Mucosa of gallbladder (tissue), 1 donor: ENCODE measurements at places on chromosomes 16 and 17. TPM values are rescaled to one million over a fixed set of nuclear protein-coding genes. Genes with fewer than 3 reads are reported as not detected.
A peak's percentile ranks its signal among the peaks of the same experiment; 100 is the strongest.

DNA sequence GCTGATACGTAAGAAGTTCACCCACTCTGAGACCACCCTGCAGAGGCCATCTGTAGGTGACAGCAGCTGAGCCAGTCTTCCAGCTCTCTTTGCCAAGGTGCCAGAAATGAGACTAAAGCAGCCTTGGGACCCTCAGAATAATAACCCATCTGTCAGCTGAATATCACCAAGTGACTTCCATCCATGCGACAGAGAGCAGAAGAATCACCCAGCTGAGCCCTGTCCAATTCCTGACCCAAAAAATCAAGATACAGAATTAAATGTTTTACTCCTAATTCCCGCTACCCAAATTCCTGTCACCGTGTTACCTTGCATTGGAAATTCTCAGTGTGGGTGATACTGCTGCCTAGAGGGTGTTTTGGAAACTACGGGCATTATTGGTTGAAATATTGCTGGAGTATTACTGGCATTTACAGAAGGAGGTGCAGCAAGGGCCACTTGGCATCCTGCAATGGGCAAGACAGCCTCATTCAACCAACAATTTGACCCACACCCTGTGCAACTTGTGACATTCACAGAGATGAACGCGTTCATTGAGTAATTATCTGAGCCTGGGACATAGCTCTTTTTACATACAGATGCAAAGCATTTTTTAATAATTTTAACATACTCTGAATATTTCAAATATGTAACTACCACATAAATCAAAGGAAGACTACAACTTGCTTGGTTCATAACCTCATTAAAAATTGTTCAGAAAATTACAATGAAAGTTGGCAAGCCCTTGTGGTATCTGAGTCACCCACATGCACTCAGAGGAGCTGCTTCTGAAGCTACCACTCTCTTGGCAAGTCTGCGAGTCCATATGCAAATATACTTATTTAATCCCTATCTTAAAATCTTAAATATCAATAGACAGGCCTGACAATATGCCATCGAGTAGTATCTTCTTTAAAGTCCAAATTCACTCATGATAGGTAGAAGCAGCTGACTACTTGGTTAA is 126.6 kb downstream of the C16orf95 start:
- no peak for DNase-seq

- DNase-seq: no peak
Measured at GRCh38 chr17:38917259-38917658, 8.2 kb upstream of the LASP1NB start.

GRCh38 chr17:45852535-45853297 is 8.0 kb downstream of the SPPL2C start:
- DNase-seq: peak; percentile 58

Gene ITGAD
- 0.09 TPM for total RNA-seq

Gene MAF
- 84.3 TPM for total RNA-seq

Gene TMEM95
- total RNA-seq: not detected

DNA sequence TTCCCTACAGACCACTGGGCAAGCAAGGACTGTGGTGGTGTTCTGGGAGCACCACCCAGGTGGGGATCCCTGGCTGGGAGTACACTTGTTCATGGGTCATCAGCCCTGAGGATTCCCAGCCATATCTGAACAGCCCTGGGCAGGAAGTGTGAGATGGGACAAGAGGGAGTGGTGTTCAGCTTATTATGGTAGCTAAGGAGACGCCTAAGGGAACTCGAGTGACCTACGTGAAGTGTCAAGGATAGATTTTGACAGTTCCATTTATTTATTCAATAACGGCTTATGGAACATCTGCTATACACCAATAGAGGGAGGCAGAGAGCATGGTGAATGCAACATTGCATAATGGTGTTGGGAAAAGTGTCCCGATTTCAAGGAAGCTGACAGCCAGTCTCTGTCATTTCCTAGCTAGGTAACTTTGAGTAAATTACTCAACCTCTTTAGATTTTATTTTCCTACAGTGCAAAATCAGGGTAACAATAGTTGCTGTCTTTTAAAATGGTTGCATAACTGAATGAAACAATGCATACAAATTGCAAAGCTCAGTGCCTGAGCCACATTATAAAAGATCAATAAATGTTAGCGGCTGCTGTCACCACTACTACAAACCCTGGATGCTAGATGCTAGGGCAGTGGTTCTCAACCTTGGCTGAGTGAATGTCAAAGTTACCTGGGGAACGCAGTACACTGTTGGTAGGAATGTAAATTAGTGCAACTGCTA is 534.1 kb downstream of the GRIN2A start:
- DNase-seq: peak; percentile 13

GRCh38 chr17:64741038-64741641 is 79.0 kb upstream of the SMURF2 start:
- peak; percentile 16 for DNase-seq

Gene HOXB8
- not detected for total RNA-seq

GRCh38 chr17:67829331-67829730 is 4.0 kb downstream of the BPTF start:
- no peak for DNase-seq

DNA sequence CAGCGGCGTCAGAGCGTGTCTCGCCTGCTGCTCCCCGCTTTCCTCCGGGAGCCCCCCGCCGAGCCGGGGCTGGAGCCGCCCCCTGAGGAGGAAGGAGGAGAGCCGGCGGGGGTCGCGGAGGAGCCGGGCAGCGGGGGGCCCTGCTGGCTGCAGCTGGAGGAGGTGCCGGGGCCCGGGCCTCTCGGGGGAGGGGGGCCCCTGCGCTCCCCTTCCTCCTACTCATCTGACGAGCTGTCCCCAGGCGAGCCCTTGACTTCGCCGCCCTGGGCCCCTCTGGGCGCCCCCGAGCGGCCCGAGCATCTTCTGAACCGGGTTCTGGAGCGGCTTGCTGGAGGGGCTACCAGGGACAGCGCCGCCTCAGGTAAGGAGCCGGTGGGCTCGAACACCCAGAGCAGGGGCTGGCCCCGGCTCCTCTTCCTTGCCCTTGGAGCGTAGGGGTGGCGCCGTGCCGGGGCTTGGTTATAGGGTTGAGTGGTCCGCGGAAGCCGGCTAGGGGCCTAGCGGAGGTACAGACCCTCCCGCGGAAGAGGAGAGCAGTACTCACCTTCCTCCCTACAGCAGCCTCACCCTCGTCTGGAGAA is 841 bp downstream of the RAPGEFL1 start:
- no peak for DNase-seq

GRCh38 chr16:85565801-85566526 is 47.2 kb upstream of the GSE1 start:
- no peak for DNase-seq

Gene DPEP3
- not detected for total RNA-seq
